ENCODE measurements at places on chromosomes 7 and 10. TPM values are rescaled to one million over a fixed set of nuclear protein-coding genes. Genes with fewer than 3 reads are reported as not detected.

The NACAD gene
- 7.4 TPM for total RNA-seq

The SYT15 gene
- total RNA-seq: 0.59 TPM

The HKDC1 gene
- total RNA-seq: 0.59 TPM

The AASS gene
- total RNA-seq: 48.5 TPM

The ANXA8L1 gene
- total RNA-seq: 2.9 TPM

The ZNF22 gene
- total RNA-seq: 13.4 TPM

The MOSPD3 gene
- total RNA-seq: 5.4 TPM

The CC2D2B gene
- total RNA-seq: 0.30 TPM

The SMIM30 gene
- 60.3 TPM for total RNA-seq

The PKD2L1 gene
- total RNA-seq: not detected

The XRCC2 gene
- total RNA-seq: 0.30 TPM

The EEPD1 gene
- total RNA-seq: 1.5 TPM

The DCLRE1C gene
- total RNA-seq: 8.2 TPM

The ANKRD30A gene
- total RNA-seq: not detected

The RBM48 gene
- 8.0 TPM for total RNA-seq

The CDHR1 gene
- total RNA-seq: under 0.01 TPM

The LRRD1 gene
- 0.30 TPM for total RNA-seq

The HPSE2 gene
- total RNA-seq: not detected

The SUPV3L1 gene
- total RNA-seq: 23.8 TPM

The KIF11 gene
- 2.4 TPM for total RNA-seq

The GNAT3 gene
- total RNA-seq: not detected

The SCRN1 gene
- 104 TPM for total RNA-seq

The ZNF33B gene
- 4.5 TPM for total RNA-seq

The CRHR2 gene
- total RNA-seq: not detected

The TMEM225B gene
- total RNA-seq: 0.89 TPM

The CTBP2 gene
- 60.3 TPM for total RNA-seq

The UTF1 gene
- total RNA-seq: not detected

The SPDYE9 gene
- total RNA-seq: not detected

The TRIM74 gene
- total RNA-seq: not detected

The HOXA9 gene
- total RNA-seq: 8.6 TPM

The LLCFC1 gene
- not detected for total RNA-seq

The HEPACAM2 gene
- total RNA-seq: not detected

The NAT16 gene
- total RNA-seq: not detected

The NODAL gene
- not detected for total RNA-seq

The SMO gene
- 28.8 TPM for total RNA-seq

The CDC14C gene
- total RNA-seq: not detected

The LRRC17 gene
- 69.2 TPM for total RNA-seq

The IL15RA gene
- 1.5 TPM for total RNA-seq

The POT1 gene
- 33.3 TPM for total RNA-seq

The KCNK18 gene
- not detected for total RNA-seq

The SDK1 gene
- total RNA-seq: 0.46 TPM

The STEAP2 gene
- total RNA-seq: 9.2 TPM

The OGA gene
- total RNA-seq: 154 TPM

The BLNK gene
- not detected for total RNA-seq

The NMT2 gene
- total RNA-seq: 30.3 TPM

The REPIN1 gene
- 87.7 TPM for total RNA-seq

The LIPM gene
- not detected for total RNA-seq

The SFR1 gene
- total RNA-seq: 7.4 TPM
